Lower lobe of right lung (tissue), 2 donors: ENCODE measurements at places on chromosomes 3 and 15.

- DNase-seq = no peak
Measured at GRCh38 chr3:143538577-143538981, 309.7 kb downstream of the SLC9A9 start.

GRCh38 chr15:68935400-68935937 lies 5.1 kb downstream of the SPESP1 start:
- no peak for DNase-seq

DNA sequence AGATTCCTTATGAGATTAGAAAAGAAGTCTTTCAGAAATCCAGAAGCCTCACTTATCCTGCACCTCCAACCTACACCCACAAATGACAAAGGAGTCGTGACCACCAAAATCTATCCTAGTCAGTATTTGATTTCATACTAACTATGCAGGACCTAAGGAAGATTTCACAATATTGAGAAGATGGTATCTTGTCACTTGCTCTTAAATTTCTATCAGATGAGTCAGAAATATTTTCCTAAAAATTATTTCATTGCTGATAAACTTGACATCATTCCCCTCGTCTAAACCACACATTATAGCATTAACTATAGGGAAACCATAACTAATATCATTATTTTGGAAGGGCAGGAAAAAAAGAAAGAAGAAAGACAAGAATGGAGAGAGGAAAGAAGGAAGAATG lies 138.0 kb upstream of the THBS1 start:
- no peak for DNase-seq

DNA sequence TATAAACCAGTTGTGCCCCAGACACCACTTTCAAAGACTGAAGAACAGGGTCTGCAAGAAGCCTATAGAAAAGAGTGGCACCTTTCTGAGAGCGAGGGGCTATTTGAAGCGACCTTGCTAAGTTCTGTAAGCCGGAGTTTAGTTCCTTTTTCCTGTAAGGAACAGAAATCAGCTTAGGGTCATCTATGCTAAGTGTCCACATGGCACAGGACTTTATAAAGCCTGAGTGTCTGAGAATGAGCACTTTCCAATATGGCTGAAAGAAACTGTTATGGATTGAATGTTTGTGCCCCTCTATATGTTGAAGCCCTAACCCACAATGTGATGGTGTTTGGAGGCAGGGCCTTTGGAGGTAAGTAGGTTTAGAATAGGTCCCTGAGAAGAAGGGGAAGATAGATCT lies 4.0 kb upstream of the A4GNT start:
- no peak for DNase-seq

- peak; percentile 59 for DNase-seq
Measured at GRCh38 chr3:128875556-128876120, 3.8 kb upstream of the ACAD9 start.

DNA sequence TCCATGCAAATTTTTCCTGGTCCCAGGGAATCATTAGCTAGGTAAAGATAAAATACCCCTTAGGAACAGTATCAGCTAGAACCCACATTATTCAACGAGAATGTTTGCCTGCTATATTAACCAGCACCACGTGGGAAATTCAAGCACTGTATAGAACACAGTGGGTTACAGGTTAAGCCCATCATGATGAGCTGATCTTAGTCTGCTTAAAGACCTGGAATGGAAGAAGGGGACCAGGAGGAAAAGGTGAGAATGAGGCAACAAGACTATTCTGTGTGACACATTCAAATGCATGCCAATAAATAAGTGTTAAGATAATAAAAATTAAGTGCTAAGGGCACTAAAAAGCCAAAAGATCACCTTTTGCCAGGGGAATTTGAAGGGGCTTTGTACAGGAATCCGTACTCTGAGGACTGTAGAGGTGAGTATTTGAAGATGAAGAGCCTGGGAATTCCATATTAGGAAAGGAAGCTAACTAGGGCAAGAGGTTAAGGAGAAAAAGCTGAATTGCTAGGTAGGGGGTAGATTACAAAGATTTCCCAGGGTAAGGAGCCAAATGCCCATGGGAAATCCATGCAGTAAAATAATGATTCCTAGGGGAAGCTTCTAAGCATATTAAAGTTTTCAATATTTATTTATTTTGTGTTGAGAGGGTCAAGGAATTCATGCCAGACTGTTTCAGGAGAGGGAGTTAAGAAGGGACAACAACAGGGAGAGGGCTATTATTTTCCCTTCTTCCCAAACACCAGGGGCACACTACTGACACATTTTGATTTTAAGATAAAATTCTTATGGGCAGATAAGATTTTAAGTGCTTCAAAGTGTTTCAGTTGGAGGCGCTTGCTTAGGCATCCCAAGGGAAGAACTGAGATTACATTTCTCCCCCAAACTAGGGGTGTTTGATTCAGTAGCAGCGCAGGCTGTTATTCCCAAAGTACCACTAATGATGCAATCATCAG lies 2.3 kb upstream of the MED12L start:
- DNase-seq = no peak

GRCh38 chr3:27319847-27320526 lies 49.2 kb downstream of the NEK10 start:
- DNase-seq = no peak

DNA sequence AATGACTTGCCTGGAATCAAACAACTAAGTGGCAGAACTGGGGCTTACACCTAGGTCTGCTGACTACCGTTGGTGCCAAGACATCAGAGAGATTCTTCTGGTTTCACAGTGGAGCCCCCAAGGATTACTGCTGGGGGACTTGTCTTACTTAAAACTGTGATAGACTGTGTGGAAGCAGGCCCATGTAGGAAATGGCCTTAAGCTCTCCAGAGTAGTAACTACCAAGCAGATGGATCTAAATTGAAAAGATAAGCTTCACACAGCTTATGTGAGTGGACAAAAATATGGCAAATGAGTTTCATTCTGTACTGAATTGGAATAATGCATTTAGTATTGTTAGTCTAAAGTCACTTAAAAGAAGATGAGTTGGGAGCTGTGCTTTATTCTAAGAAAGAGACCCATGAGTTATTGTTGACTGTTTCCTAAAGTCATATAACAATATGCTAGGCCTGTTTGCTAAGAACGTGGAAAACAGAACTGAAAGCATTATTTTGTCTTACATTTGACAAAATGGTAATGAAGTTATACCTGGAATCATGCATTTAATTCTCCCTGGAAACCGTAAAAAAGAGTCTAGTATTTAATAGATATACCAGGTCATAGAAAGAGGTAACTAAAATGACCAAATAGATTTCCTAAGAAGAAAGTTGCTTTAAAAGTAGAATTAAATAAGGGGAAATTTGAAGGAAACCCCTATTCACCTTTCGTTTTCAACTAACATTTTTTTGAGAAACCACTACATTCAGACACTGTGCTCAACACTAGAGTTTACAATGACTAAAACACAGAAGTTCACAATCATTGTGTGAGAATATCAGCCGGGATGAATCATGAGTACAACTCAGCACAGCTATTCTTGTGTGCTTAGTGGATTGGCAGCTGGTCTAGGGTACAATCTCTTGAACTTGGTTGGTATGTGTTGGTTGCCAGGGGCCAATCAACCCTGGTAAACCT lies 13.0 kb upstream of the MAPK6 start:
- DNase-seq = no peak

GRCh38 chr3:46413951-46414350 lies 6.9 kb downstream of the CCRL2 start:
- DNase-seq = no peak
